LoVo (cell line): ENCODE measurements at places on chromosomes 4 and X.

GRCh38 chr4:64594723-64595122 is 185.5 kb upstream of the TECRL start:
- DNase-seq, result no peak

GRCh38 chrX:66015900-66016689 is 23.8 kb downstream of the VSIG4 start:
- DNase-seq, result no peak

GRCh38 chr4:835148-836002 is 9.4 kb upstream of the CPLX1 start:
- peak; percentile 70 for DNase-seq

GRCh38 chrX:39249999-39250398 is 448.7 kb downstream of the MID1IP1 start:
- DNase-seq, result no peak

- DNase-seq, result no peak
Measured at GRCh38 chr4:94536049-94536448, 84.3 kb downstream of the PDLIM5 start.

- DNase-seq, result peak; percentile 38
Measured at GRCh38 chr4:104494822-104495559, at the start of gene CXXC4. CXXC4 (minus strand) TSS chr4:104494894; CDS start chr4:104491802, 3,092 bp downstream.

GRCh38 chr4:138305050-138305449 is 62.9 kb upstream of the SLC7A11 start:
- DNase-seq, result no peak

- DNase-seq, result no peak
Measured at GRCh38 chr4:182913036-182913435, 4.2 kb downstream of the DCTD start.

DNA sequence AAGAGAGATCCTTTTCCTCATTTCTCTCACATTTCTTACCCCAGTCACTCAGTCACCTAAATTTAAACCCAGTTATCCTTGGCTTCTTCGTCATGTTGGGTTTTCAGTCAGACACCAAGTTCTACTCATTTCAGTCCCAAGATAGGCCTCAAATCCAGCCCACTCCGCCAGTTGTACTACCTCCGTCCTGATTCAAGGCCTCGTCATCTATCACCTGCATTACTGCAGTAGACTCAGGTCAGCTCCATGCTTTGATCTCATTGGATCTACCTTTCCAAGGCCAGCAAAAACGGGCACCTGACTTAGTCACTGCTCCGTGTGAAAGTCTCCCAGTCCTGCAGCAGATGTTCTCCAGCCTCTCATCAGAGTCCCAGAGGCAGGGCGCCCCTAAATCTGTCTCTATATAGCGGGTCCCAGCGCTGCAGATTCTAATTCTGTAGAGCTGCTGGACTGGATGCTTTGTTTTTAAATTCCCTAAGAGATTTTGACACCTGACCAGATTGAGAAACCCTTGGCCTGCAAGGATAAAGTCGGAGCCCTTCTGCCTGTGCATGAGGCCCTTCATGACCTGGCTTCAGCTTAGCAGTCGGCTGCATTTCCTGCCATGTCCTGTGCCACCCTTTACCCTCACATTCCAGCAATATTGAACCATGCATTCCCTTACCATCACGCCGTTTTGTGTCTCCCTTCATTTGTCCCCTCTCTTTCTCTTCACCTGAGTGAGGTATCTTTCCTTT is 53.7 kb downstream of the ZFX start:
- no peak for DNase-seq

DNA sequence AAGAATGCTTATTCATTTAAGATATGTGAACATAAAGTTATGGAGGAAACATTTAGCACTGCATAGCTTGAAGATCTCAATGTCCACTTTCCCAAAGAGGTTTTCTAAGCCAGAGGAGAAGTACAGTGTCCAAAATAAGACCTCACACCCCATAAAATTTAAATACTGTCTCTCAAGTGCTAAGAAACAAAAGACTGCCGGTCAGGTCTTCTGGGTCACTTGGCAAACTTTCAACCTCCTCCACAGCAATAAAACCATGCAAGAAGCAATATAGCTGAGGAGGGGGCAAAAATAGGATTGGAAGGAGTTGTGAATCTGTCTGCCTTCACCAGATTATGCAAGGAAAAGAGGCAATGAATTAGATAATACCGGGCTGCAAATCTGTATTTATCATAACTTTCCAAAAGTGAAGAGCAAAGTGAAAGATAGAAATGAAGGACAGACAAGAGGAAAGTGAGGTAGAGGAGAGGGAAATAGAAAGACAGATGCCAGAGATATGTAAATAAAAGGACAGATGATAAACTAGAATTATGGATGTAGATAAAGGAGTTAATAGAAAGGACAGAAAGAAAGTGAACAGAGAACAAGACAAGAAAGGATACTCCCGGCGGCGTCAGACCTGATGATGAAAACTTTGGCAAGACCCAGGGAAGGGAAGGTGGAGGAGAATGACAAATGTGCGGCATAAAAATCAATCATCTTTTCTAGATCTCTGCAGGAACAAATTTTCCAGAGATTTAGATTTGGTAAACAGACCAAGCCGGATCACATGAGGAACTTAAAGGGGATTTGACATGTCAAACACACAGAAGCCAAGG is 152.7 kb upstream of the FAM241A start:
- no peak for DNase-seq

GRCh38 chr4:151034829-151035228 is 19.7 kb upstream of the LRBA start:
- no peak for DNase-seq

- no peak for DNase-seq
Measured at GRCh38 chr4:183989461-183989860, 84.4 kb downstream of the STOX2 start.

- no peak for DNase-seq
Measured at GRCh38 chrX:87067795-87068369, 449.7 kb upstream of the KLHL4 start.

GRCh38 chr4:92678292-92678691 is 374.5 kb downstream of the GRID2 start:
- DNase-seq, result no peak

DNA sequence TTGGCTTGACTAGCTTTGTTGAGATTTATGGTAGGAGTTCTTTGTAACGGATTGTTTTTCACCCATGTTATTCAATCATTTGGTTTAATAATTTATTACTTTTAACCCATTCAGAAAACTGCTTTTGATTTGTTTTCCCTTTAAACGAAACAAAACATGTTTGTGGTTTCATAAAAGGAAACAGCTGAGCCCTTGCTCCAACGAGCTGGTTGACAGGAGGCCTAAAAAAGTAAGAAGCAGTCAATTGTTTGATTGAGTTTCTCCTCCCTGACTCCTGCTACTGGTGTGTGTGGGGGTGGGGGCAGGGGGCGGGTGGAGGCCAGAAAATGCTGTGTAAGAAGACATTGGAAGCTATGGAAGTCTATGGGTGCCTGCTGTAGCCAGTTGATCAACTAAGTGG is 102.8 kb downstream of the CHRDL1 start:
- no peak for DNase-seq

- no peak for DNase-seq
Measured at GRCh38 chrX:42776195-42776594, 1.8 kb downstream of the PPP1R2C start.

- no peak for DNase-seq
Measured at GRCh38 chr4:26819478-26820095, 41.1 kb upstream of the STIM2 start.

DNA sequence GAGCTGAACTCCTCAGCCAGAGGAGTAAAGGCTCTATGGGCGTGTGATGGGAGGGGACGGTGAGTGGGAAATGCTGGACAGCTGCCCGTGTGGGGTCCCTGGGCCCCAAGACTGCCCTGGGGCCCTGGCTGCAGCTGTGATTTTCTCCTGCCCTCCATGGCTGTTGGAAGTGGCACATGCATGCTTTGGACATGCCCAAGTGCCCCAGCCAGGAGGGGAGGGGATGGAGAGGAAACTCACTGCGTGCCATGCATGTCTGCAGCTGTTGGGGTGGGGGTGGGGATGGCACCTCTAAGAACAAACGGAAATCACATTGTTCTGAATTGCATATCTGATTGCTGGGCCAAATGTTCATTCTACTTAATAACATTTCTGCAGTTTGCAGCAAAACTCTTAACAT is 52.4 kb downstream of the MID2 start:
- DNase-seq, result no peak

GRCh38 chr4:137541876-137542646 is 9.8 kb upstream of the PCDH18 start:
- no peak for DNase-seq

DNA sequence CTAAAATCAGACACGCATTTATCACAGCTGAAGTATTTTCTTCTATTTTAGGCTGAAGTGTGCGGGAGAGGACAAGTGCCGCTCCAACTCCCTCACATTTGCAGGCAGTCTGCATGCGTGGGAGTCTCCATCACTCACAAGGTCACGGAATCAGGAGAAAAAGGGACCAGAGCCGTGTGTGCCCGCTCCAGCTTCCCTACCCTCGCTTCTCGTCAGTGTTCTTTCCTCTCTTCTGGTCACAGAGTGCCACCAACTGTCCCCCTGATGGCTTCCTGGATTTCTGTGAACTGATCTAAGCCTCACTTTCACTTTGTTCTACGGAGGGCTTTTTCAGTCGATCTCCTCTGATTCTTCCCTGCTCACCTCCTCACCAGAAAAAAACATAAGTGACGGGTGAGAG is 407.4 kb upstream of the AADAT start:
- DNase-seq, result peak; percentile 51

DNA sequence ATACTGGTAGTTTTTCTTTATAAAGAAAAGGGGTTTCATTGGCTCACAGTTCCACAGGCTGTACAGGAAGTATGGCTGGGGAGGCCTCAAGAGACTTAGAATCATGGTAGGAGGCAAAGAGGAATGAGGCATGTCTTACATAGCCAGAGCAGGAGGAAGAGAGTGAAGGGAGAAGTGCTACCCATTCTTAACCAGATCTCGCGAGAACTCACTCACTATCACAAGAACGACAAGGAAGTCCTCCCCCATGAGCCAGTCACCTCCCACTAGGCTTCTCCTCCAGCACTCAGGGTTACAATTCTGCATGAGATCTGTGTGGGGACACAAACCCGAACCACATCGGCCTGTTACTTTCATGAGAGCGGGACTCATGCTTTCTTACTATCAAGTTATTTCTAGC is 240.5 kb downstream of the TENM3 start:
- no peak for DNase-seq

GRCh38 chrX:146055733-146056132 is 238.1 kb downstream of the SLITRK2 start:
- no peak for DNase-seq

DNA sequence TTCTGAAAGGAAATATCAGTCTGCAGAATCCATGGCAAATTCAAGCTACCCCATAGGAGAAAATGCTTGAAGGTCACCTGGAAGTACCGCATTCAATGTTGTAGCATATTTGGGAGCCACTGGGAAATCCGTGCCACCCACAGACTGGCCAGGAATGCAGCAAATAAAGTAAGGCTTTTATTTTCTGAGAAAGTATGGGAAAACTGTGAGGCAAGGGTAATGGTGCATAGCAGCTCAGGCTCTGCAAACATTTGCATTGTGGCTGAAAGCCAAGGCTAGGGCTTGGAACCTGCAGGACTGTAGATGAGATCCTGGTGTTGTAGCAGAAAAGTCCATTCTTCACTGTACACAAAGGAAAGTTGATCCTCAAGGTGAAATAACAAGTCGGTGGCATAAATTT is 450.9 kb upstream of the NR3C2 start:
- DNase-seq, result no peak

DNA sequence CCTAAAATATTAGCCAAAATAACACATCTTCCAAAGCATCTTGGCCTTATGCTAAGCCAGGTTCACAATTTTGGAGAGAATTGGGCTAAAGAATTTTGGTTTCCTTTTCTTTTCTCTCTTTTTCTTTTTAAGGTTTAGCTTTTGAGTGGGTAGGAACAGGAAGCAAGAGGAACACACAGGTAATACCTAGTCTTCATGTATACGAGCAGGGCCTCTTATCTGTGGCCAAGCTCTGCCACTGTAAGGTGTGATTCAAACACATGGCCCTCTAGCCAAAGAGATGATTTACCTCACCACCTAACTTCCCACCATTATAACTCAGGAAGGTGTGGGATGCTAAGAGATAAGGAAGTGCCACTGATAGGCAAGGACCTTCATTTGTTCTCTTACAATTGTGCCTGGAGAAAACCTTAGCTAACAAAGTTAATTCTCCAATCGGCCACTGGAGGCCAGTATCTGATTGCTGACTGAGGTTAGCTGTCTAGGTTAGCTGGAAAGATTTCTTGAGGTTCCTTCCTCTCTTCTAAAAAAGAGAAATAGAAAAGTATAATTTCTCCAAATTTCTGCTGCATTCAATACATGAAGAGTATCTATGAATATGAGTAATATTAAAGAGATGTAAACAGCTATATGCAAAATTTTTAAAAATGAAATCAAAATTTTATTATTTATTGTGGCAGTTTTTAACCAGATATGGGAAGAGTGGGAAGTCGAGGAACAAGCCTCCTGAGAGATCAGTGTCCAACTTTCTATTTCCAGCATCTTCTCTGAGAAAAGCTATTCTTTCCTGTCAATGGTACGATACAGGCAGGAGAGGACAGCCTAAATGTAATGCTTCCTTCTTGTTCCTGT is 30.1 kb upstream of the BBS7 start:
- peak; percentile 62 for DNase-seq

GRCh38 chrX:630612-631496 is at the start of gene SHOX:
SHOX (plus strand) TSS chrX:630791; CDS start chrX:630898, 107 bp downstream.
- DNase-seq, result no peak

GRCh38 chrX:146451136-146451535 is 358.4 kb upstream of the CXorf51B start:
- DNase-seq, result no peak

DNA sequence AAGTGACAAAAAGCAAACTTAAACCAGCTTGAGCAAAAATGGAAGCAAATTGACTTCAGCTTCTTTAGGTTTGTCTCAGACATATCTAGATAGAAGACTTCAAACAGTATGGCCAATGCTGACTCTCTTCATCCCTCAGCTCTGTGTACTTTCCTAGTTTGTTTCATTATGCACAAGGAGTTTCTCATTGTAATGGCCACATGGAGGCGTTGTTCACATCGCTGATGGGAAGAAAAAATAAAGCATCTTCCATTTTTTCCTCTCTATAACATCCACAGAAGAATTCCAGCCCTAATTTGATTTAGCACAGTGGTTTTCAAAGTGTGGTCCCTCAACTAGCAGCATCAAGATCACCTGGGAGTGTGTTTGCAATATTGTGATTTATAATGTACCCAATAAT is 397.5 kb upstream of the PRKX start:
- no peak for DNase-seq

GRCh38 chr4:17511051-17511450 is 839 bp downstream of the QDPR start:
- no peak for DNase-seq

DNA sequence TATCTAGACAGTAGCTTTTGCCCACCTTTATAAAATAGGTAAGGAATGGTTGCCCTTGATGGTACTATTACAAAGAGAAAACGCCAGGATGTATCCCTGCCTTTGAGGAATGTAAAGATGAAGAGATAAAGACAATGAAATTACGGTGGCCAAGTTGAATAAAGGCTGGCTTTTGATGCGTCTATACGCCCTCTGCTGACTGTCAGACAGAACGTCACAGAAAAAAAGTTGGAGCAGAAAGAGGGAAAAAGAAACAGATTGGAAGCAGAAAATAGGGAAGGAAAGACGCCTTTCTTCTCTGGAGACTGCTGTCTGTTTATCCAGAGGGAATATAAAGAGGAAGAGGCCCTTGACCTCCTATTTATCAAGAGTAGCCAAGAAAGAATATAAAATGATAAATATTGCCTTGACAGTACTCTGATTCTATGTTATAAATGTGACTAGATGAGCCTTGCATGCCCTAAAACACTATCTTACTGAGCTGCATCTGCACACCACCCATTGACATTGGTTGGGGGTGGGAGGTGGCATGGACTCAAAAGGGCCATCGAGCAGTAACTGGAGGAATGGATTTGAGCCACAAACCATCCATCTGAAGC is 30.6 kb downstream of the PCDH19 start:
- peak; percentile 8 for DNase-seq

GRCh38 chr4:98687876-98688275 is 29.5 kb upstream of the TSPAN5 start:
- no peak for DNase-seq
